ENCODE measurements at places on chromosomes 6 and 20.

- no peak for DNase-seq
These were observed 5.9 kb upstream of the PDE10A start for GRCh38 chr6:165668951-165669350.

GRCh38 chr20:9412309-9412708, 102.1 kb upstream of the LAMP5 start:
- no peak for DNase-seq

- peak; percentile 51 for DNase-seq
These were observed 32.1 kb upstream of the JAG1 start for GRCh38 chr20:10705801-10706459.

- peak; percentile 56 for DNase-seq
These were observed 1.2 kb downstream of the ARFGAP1 start for GRCh38 chr20:63273635-63274380.

DNA sequence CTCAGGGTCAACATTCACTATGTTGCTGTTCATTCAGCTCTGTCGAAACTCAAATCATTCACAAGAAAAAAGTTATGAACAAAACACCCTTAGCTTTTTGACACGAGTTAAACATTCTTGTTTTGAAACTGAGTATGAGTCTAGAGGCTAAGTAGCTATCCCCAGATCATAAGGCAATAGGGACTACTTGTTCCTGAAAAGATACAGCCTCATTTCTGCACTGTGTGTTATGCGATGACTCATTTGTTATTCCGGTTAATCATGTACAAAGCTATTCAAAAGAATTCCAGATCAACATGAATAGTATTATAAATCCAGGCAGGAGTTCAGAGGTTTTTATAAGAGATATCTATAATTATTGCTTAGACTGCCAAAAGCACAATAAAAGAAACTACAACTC, 908.0 kb downstream of the QKI start:
- DNase-seq, result peak; percentile 51

GRCh38 chr6:2993755-2994317, 5.9 kb upstream of the NQO2 start:
- DNase-seq, result no peak

- DNase-seq, result no peak
These were observed 124.6 kb downstream of the FOXA2 start for GRCh38 chr20:22459754-22460153.

All from trophoblast cell (in vitro differentiated cells and primary cell).